ENCODE measurements at places on chromosomes 1 and 21.

DNA sequence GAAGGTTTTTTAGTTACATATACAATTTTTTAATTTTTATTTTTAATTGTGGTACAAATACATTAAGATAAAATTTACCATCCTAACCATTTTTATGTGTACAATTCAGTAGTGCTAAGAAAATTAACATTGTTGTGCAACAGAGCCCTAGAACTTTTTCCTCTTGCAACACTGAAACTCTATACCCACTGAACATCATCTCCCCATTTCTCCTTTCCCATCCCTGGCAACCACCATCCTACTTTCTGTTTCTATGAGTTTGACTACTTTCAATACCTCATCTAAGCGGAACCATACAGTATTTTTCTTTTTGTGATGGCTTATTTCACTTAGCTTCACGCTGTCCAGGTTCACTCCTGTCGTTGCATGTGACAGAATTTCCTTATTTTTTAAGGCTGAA lies 54.1 kb downstream of the PALMD start:
- DNase-seq: no peak

- no peak for DNase-seq
Measured at GRCh38 chr1:67589519-67590233, 95.3 kb upstream of the GADD45A start.

- DNase-seq: peak; percentile 61
Measured at GRCh38 chr1:206686478-206687249, 2.0 kb downstream of the MAPKAPK2 start.

GRCh38 chr1:62285984-62286785 lies 33.0 kb downstream of the KANK4 start:
- DNase-seq: no peak

- no peak for DNase-seq
Measured at GRCh38 chr1:21118167-21118566, 58.5 kb downstream of the EIF4G3 start.

DNA sequence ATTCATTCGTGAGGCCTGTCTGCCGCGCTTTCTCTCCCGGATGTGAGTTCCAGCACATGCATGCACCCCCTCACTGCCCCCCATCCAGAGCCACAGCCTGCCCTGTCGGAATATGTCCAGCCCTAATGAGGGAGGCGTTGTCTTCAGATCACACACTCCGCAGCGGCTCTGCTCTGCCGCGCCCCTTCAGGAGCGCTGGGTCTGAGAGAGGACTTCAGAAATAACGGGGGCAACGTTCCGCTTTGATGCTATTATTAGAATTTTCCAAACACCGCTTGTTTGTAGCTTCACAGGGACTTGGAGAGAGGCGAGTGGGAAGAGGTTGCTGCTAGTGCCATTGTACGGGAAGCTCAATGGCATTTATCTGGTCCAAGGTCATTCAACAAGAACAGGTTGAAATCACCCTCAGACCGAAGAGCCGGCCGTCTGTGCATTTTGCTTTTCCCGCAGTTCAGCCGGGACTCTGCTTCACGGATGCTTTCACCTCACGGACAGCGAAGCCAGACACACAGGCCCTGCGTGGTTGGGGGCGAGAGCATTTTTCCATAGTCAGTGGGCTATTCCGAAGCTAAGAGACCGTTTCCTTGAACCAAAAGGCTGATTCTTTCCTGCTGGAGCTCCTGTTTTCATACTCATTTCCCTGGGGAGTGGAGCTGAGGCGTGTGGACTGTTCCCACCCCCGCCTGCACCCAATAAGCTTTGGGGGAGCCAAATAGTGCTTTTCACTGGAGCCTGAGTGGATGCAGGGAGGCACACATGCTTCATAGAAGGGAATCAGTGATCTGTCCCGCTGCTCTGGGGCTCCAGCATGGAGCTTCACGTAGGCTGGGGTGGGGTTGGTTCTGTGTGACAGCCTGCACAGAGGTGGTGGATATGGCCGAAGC lies 69.7 kb downstream of the GALNT2 start:
- DNase-seq: no peak

DNA sequence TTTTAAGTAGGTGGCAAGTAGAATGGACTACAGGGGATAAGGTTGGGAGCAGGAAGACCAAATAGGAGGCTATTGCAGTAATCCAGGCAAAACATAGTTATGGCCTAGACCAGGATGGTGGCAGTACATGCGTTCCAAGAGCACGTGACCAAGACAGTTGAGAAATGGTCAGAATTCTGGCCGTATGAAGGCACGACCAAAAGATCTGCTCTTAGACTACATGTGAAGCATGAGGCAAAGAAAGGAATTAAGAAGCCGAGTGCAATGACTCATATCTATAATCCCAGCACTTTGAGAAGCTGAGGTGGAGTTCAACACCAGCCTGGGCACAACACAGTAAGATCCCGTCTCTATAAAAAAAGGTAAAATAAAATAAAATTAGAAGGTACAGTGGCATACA lies 71.3 kb downstream of the LUZP1 start:
- DNase-seq: no peak

- DNase-seq: no peak
Measured at GRCh38 chr1:165352442-165353293, 3.8 kb downstream of the LMX1A start.

- DNase-seq: no peak
Measured at GRCh38 chr1:47814612-47815395, 182.4 kb downstream of the TRABD2B start.

DNA sequence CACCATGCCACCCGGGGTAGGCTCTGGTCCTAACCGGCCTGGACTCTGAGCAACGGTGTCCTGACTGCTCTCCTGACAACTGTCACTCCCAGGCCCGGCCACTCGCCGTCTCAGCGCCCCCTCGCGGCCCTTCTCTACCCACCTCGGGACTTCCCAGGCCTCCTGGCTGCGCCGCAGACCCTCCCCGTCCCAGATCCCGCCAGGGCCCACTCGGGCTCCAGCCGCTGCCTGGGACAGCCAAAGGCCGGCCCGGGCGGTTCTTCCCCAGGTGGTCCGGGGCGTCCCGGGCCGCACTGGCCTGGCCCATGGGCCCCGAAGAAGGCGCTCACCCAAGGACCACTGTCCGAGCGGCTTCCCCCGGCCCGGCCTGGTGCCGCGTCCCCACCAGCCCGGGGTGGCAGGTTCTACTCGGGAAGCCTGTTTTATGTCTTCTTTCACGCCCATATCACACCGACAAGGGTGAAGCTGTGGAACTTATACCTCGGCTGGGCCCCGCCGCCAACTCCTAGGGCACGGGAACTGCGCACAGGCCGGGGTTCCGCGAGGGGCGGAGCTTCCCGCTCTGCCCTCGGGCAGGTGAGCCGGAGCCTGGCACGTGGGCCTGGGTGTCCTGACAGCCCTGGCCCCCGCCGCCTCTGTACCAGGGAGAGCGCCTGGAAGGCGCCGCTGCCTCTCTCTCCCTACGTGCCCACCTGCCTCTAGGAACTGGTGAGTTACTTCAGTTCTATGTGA lies 138.3 kb downstream of the TTLL7 start:
- no peak for DNase-seq

DNA sequence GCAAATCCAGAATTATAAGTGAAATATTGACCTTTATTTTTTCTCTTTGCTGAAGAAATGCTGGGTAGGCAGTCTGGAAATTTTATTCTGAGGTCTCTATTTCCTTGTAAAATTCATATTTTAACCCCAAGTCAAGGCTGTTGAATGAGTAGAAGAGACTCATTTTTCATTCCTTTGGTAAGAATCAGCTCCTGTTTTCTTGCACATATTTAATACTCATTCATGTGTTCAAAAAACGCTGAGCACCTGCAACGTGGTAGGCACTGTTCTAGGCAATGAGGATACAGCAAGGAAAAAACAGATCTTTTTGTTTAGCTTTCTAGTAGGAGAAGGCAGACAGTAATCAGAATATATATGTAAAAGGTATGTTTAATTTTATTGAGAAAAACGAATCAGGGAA lies 1.5 kb downstream of the PRKAA2 start:
- DNase-seq: no peak

DNA sequence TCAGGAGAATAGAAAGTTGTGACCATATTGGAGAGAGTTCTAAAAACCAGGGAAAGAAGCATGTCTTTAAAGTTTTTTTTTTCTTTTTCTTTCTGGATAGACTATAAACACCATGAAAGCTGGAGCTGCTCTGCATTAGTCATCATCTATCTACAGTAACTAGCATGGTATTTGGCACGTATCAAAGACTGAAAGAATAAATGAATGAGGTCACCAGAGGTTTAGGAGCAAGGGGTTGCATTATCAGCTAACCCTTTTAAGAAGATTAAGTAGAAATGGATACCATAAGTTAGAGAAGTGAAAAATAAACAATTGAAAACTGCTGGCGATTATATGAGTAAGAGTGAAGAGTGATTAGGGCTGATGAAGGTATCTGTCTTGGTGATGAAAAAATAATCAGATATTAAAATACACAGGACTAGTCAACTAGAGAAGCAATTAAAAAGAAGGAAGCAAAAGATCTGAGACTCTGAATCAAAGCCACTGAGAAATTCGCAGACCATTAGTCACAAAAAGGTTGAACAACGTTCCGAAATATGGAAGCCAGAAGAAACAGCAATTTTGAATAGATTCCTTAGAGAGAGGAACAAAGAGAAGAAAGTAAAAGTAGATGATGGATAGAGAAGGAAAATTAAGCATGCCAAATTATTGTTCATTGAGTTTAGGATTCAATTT lies 536.4 kb downstream of the DPYD start:
- DNase-seq: no peak

GRCh38 chr21:44862869-44863685 lies 10.4 kb downstream of the PTTG1IP start:
- no peak for DNase-seq

GRCh38 chr1:220137019-220137786 lies 43.3 kb downstream of the IARS2 start:
- DNase-seq: no peak

GRCh38 chr1:119188926-119189325 lies 48.5 kb upstream of the WARS2 start:
- DNase-seq: no peak

DNA sequence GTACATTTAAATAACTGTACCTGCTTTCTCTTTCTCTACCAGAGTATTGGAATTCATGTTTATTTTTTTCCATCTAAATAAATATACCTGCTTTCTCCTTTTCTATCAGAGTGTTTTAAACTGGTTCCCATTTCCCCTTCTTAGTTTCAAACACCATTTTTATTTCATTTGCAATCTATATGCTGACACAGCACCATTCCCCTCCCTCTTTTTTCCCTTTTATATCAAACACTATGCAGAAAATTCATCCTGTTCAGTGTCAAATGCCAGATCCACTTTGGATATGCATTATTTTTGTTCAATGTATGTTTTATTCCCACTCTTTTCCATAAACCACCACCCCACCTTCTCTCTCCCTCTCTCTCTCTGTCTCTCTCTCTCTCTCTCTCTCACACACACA lies 85.8 kb upstream of the ST6GALNAC5 start:
- DNase-seq: no peak

- no peak for DNase-seq
Measured at GRCh38 chr21:15766952-15767603, 37.3 kb downstream of the USP25 start.

DNA sequence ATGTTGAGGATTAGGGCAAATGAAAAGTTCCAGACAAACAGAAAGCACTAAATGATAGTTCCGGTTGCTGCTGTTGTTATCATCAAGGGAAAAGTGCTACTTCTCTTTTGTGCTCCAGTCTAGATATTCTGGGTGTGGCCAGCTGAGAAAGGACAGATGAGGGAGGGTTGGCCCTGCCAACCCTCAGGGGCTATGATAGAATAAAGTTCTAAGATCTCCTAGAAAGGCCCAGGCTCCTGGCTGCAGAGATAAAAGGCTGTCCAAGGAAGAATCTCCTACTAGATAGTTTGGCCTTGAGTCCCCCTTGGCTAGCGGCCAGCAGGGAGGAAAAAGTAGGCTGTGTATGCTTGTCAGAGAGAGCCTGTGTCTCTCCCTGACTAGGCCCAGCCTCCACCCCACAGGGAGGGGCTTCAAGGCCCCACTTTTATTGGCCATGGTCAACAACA lies 31.5 kb downstream of the RIMS3 start:
- no peak for DNase-seq

- DNase-seq: no peak
Measured at GRCh38 chr1:229664133-229664689, 38.2 kb downstream of the URB2 start.

DNA sequence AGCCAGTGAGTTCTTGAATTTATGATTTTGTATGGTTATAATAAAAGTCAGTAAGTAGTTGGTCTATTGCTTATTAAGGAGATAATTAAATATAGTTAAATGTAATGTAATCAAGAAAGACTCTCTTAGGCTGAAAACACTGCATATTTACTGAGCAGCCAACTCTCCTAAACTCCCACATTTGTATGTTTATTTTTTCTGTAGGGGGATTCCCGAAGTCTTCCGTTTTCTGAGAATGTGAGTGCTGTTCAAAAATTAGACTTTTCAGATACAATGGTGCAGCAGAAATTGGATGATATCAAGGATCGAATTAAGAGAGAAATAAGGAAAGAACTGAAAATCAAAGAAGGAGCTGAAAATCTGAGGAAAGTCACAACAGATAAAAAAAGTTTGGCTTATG lies 56.7 kb downstream of the PKN2 start:
- no peak for DNase-seq

DNA sequence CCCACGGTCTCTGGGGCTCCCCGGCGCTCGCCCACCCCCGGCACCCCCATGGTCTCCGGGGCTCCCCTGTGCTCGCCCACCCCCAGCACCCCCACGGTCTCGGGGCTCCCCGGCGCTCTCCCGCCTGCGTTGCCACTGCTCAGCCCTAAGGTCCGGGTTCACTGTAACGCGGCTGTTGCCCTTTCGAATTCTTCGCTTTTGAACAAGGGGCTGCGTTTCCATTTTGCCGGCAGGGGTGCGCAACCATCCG lies 5.2 kb upstream of the FTCD start:
- no peak for DNase-seq

DNA sequence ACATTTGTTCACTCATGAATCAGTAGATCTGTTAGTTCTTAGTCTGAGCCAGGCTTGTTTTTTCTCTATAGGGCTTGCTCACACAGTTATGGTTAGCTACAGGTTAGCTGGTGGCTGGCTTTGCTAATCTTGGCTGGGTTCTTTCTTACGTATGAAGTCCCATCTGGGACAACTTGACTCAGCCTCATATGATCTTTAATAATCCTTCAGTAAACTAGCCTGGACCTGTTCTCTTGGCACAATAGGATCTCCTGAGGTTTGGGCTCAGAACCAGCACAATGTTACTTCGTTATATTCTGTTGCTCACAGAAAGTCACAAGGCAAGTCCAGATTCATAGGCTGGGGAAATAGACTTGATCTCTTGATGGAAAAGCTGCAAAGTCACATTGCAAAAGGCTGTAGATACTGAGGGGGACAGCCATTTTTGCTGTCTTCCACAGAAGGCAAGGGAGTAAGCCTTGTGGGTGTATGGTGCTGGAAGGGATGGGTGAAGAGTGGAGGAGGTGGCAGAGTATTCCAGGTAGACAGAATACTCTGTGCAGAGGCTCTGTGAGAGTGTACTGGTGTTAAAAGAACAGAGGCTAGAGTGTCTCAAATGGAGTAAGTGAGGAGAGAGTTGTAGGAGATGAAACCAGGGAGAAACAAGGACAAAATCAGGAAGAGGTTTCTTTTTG lies 24.4 kb downstream of the EFCAB7 start:
- DNase-seq: no peak
